Activated T-cell treated with anti-CD3 and anti-CD28 coated beads, Interleukin-2, amount 50 U/mL, for 72 hours (primary cell): ENCODE measurements at places on chromosomes 7 and 10. TPM values are rescaled to one million over a fixed set of nuclear protein-coding genes. Genes with fewer than 3 reads are reported as not detected.

- no peaks in the 10 kb centered on the region for H3K36me3 ChIP-seq
- DNase-seq, result no peak
- H3K27ac ChIP-seq, result no peak overlapping the region
- no peaks in the 10 kb centered on the region for H3K4me1 ChIP-seq
- no peak overlapping the region for H3K4me3 ChIP-seq
These were observed 110.2 kb downstream of the MYO3A start for GRCh38 chr10:26044141-26044749.

GRCh38 chr7:130884437-130885417, 150.7 kb upstream of the KLF14 start:
- peak overlapping the region; percentile 85 for H3K27ac ChIP-seq
- peaks cover 51% of the 10 kb centered on the region for H3K4me1 ChIP-seq
- no peak overlapping the region for H3K4me3 ChIP-seq
- H3K27me3 ChIP-seq, result no peaks in the 10 kb centered on the region

GRCh38 chr10:660413-660969, 29.0 kb downstream of the DIP2C start:
- H3K36me3 ChIP-seq, result no peaks in the 10 kb centered on the region
- H3K27ac ChIP-seq, result no peak overlapping the region
- no peaks in the 10 kb centered on the region for H3K4me1 ChIP-seq
- no peak for DNase-seq
- peaks cover 19% of the 10 kb centered on the region for H3K27me3 ChIP-seq

DNA sequence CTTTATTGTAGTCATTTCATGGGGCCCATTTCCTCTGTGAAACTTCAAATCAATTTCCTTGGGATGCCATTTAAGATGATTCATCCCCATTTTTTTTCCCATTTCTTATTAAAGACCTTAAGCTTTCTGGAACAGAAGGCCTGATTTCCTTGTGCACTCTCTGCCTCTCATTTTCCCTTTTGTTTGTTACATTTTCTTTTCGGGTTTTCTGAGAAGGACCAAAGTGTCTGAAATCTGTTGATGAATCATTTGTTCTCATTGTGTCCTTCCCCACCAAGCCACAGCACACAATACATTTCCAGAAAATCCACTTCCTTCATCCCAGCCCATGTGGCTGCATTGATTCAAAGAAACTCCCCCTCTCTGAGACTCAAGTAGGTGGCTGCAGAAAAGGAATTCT, 372.4 kb downstream of the SFMBT2 start:
- no peak overlapping the region for H3K4me3 ChIP-seq
- no peak for DNase-seq
- H3K4me1 ChIP-seq, result peaks cover 17% of the 10 kb centered on the region
- H3K36me3 ChIP-seq, result no peaks in the 10 kb centered on the region
- peaks cover 12% of the 10 kb centered on the region for H3K27me3 ChIP-seq

GRCh38 chr7:127715901-127716300, 63.9 kb downstream of the SND1 start:
- no peaks in the 10 kb centered on the region for H3K27me3 ChIP-seq
- H3K4me1 ChIP-seq, result peaks cover 15% of the 10 kb centered on the region
- peak overlapping the region; percentile 55 for H3K27ac ChIP-seq
- no peak for DNase-seq
- no peak overlapping the region for H3K4me3 ChIP-seq

GRCh38 chr7:133568544-133568943, 315.7 kb downstream of the EXOC4 start:
- H3K27ac ChIP-seq, result no peak overlapping the region
- no peaks in the 10 kb centered on the region for H3K27me3 ChIP-seq
- DNase-seq, result no peak
- H3K4me1 ChIP-seq, result no peaks in the 10 kb centered on the region
- H3K36me3 ChIP-seq, result peaks cover 2% of the 10 kb centered on the region
- no peak overlapping the region for H3K4me3 ChIP-seq

DNA sequence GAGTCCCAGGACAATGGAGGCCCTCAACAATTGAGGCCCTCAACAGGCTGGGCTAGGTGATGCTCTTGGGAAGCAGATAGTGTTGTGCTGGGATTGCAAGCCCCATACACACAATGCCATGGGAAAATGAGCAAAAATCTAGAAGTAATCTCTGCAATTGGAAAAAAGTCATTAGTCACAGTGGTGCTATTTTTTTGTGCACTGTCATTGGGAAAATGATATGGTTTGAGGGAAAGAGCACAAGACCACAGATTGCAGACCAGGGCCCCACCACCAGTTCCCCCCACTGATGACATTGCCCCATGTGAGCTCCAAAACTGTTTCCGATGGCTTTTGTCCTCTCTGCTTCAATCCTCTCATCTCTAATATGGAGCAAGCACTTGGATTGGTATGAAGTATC, 1.9 kb downstream of the KCTD7 start:
- DNase-seq, result no peak
- H3K27me3 ChIP-seq, result no peaks in the 10 kb centered on the region
- H3K27ac ChIP-seq, result peak overlapping the region; percentile 75

- H3K36me3 ChIP-seq, result no peaks in the 10 kb centered on the region
- no peak overlapping the region for H3K4me3 ChIP-seq
- peaks cover 40% of the 10 kb centered on the region for H3K4me1 ChIP-seq
These were observed 94.8 kb downstream of the CHN2 start for GRCh38 chr7:29289156-29290021.

DNA sequence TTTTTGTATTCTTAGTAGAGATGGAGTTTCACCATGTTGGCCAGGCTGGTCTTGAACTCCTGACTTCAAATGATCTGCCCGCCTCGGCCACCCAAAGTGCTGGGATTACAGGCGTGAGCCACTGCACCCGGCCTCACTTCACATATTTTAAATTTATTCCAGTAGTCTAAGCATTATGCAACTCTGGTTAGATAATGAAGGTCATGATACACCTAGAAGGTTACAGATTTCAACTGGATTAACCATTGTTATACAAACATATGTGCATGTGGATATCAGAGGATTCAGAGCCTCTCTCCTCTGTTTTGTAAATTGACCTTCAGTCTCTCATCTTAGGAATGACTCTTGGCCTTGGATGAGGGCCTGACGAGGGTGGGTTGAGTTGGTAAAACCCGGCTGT, 146.3 kb downstream of the DPP6 start:
- H3K27me3 ChIP-seq, result no peaks in the 10 kb centered on the region
- H3K4me1 ChIP-seq, result no peaks in the 10 kb centered on the region
- H3K27ac ChIP-seq, result no peak overlapping the region
- H3K4me3 ChIP-seq, result no peak overlapping the region
- no peak for DNase-seq

- H3K4me3 ChIP-seq, result peak overlapping the region; percentile 86
- no peaks in the 10 kb centered on the region for H3K27me3 ChIP-seq
- H3K4me1 ChIP-seq, result peaks cover 99% of the 10 kb centered on the region
- H3K27ac ChIP-seq, result peak overlapping the region; percentile 99
- peaks cover 15% of the 10 kb centered on the region for H3K36me3 ChIP-seq
- DNase-seq, result peak; percentile 80
These were observed 24.8 kb downstream of the FAM53B start for GRCh38 chr10:124719213-124719851.

GRCh38 chr7:8215648-8216333, 46.2 kb downstream of the ICA1 start:
- no peaks in the 10 kb centered on the region for H3K36me3 ChIP-seq
- no peak for DNase-seq
- H3K4me1 ChIP-seq, result peaks cover 5% of the 10 kb centered on the region
- H3K27me3 ChIP-seq, result no peaks in the 10 kb centered on the region

DNA sequence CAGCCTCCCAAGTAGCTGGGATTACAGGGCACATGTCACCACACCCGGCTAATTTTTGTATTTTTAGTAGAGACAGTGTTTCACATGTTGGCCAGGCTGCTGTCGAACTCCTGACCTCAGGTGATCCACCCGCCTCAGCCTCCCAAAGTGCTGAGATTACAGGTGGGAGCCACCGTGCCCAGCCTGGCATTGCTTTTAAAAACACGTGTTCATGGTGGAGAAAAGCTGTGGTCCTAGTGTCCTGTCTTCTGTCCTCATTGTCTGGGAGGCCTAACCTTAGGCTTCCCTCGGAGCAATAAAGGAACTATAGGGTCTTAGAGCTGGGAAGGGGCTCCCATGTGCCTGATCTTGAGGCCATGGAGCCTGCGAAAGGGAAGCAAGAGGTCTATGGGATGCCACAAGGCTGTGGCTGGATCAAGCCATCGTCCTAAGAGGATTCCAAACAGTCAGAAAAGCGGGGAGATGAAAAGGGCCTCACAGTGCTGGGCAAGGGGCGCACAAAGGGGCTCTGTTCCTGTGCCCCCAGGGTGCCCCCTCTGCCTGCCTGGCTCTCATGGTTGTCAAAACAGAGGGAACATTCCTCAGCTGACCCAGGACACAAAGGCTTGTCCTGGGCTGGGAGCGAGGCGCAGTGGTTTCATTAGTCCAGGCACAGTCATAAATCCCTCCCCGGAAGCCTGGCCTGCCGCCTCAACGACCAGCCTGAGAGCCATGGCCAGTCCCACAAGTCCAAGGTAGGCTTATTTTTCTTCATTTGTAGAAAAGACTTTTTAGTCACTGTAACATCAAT, 106.6 kb upstream of the TNS3 start:
- no peak overlapping the region for H3K27ac ChIP-seq
- no peaks in the 10 kb centered on the region for H3K36me3 ChIP-seq
- no peak overlapping the region for H3K4me3 ChIP-seq
- DNase-seq, result no peak
- H3K27me3 ChIP-seq, result no peaks in the 10 kb centered on the region

GRCh38 chr7:91596287-91596686, 284.2 kb downstream of the MTERF1 start:
- H3K27ac ChIP-seq, result no peak overlapping the region
- H3K4me1 ChIP-seq, result no peaks in the 10 kb centered on the region
- peaks cover 2% of the 10 kb centered on the region for H3K36me3 ChIP-seq
- H3K27me3 ChIP-seq, result peaks cover 7% of the 10 kb centered on the region

DNA sequence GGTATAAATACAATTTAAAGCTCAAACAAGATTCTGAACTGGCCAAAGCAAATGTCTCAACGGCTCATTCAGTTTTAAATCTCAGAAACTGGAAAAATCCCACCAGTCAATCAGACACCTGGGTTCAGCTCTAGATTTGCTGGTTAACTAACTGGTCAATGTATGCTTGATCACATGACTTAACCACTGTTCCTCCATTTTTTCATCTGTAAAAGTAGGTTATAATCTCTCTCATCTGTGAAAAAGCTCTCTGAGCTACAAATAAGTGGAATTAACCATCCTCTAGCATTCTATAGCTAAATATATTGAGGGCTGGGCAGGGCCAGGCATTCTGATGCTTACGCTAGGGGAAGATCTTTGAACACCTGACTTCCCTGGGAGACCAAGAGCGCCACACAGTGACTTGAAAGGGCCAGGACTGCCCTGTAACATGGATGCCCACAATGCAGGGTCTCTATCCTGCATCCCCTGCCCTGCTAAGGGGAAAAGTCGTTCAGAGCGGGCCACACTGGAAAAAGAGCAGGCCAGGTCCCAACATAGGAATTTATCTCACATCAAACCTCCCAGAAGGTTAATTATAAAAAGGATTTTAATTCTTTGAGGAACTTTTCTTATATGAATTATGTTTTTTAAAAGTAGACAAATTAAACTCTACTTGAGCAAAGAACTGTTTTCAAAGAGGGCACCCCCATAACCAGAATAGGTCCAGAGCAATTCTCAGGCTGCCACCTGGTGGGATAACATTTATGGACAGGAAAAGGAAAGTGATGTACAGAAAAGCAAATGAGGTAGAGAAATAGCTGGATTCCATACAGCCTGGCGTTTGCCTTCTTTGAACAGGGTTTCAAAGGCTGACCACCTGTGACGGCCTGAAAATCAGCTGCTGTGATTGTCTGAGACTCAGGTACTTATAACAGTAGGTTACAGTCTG, 1.8 kb downstream of the RP9 start:
- H3K27me3 ChIP-seq, result peaks cover 16% of the 10 kb centered on the region
- peak; percentile 62 for DNase-seq
- peaks cover 43% of the 10 kb centered on the region for H3K4me1 ChIP-seq
- H3K36me3 ChIP-seq, result peaks cover 14% of the 10 kb centered on the region

DNA sequence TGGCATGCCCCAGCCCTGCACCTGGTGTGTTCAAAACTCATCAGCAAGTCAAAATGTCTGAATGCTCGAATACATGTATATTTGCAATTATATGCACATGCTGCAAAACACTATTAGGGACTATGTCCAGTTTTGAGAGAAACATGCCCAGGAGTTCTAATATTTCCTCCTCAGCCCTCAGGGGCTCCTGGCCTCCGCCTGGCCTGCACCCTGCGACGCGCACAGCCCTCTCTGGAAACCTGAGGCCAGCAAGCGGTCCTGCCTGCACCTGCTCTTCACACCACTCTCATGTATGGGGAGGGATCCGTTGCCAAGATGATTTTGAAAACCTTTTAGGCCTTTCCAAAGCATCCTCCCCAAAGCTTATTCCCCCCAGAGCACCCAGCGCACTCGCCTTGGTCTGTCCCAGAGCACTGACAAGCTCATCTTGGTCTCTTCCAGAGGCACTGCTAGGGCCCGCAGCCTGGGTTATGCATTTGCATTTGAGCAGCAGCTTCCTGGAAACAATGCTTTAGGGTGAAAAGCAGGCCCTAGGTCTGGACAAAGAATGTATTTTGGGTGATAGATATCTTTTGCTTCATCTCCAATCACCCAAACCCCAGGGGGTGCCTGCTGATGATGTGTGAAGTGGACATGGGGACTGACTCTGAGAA, 22.6 kb upstream of the CNPY1 start:
- H3K4me3 ChIP-seq, result no peak overlapping the region
- DNase-seq, result no peak
- H3K4me1 ChIP-seq, result no peaks in the 10 kb centered on the region
- H3K27ac ChIP-seq, result no peak overlapping the region
- no peaks in the 10 kb centered on the region for H3K36me3 ChIP-seq
- H3K27me3 ChIP-seq, result peaks cover 17% of the 10 kb centered on the region

GRCh38 chr7:24057243-24057642, 226.7 kb upstream of the NPY start:
- H3K4me1 ChIP-seq, result no peaks in the 10 kb centered on the region
- H3K27me3 ChIP-seq, result peaks cover 26% of the 10 kb centered on the region
- no peaks in the 10 kb centered on the region for H3K36me3 ChIP-seq
- no peak overlapping the region for H3K27ac ChIP-seq

DNA sequence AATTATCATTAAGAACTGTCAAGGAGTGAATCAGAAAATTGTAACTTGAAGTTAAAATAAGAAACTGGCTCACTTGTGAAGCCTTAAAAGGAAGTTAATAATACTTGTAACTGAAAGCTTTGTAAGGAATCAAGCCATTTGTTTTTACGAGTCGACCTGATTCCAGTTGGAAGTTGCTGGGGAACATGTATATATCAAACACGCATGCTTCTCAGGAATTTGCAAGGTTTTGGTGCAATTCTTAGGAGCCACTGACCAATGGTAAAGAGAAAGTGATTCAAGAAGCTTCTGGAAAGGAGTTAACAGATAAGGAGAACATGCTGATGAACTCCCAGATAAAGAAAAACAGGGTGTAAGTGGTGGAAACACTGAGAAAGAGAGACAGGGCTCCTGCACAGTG, 56.4 kb downstream of the ETV1 start:
- H3K27me3 ChIP-seq, result no peaks in the 10 kb centered on the region
- no peak overlapping the region for H3K4me3 ChIP-seq
- H3K27ac ChIP-seq, result no peak overlapping the region
- no peaks in the 10 kb centered on the region for H3K4me1 ChIP-seq

The STK31 gene
- not detected for total RNA-seq

The REEP3 gene
- total RNA-seq, result 22.1 TPM

The OR6V1 gene
- total RNA-seq, result not detected

The DGKB gene
- not detected for total RNA-seq

The ACSM6 gene
- not detected for total RNA-seq

The PRXL2A gene
- total RNA-seq, result 11.0 TPM

The SLC18A2 gene
- total RNA-seq, result not detected

The ZNF117 gene
- 6.6 TPM for total RNA-seq

The DNAJC12 gene
- 35.6 TPM for total RNA-seq

The PCLO gene
- 0.22 TPM for total RNA-seq

The CFAP46 gene
- 0.26 TPM for total RNA-seq

The SCRN1 gene
- total RNA-seq, result 10.3 TPM
